Esophagus squamous epithelium (tissue), 5 donors: ENCODE measurements at places on chromosomes 7 and 10.

DNA sequence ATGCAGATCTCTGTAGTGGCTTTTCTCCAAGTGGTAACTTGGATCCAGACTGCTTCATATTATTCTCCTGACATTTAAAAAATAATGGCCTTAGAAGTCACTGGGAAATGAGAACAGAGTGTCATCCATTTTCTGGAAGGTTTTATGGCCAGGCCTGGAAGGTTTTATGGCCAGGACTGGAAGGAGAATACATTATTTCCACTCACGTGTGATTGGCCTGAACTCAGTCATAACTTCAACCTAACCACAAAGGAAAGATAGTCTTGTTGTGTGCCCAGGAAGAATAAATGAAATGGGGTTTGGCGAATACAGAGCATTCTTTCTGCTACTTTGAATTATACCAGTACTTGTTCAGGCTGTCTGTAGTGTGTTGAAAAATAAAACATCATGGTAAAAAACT, 360.9 kb downstream of the GPAM start:
- no peak for DNase-seq

GRCh38 chr10:37975401-37975991, 951 bp downstream of the ZNF25 start:
- DNase-seq = no peak

GRCh38 chr7:134546955-134547354, 2.0 kb upstream of the AKR1B15 start:
- no peak for DNase-seq

DNA sequence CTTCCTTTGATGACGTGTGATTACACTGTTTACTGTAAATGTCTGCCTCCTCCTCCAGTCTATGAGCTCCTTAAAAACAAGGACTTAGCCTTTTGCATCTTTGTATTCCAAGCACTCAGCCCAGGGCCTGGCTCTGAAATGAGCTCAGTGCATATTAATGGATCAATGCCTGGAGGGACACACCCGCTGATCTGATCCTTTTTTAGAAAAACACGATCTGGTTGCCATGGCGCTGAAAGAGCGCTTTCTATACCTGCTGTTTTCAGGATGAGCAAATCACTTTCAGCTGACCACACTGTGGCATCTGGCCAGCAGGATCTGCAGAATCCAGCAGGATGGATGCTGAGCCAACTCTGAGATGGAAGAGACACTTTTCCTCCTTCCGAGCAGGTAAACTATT, 37.8 kb upstream of the GARS1 start:
- no peak for DNase-seq

- no peak for DNase-seq
Measured at GRCh38 chr10:59805014-59805413, 51.8 kb upstream of the MRLN start.

- DNase-seq = no peak
Measured at GRCh38 chr7:107269790-107270189, 101.0 kb downstream of the HBP1 start.
